Right ventricle myocardium inferior (tissue), 1 donor: ENCODE measurements at places on chromosomes 2 and 18. TPM values are rescaled to one million over a fixed set of nuclear protein-coding genes. Genes with fewer than 3 reads are reported as not detected.

KCNK3 gene
- 4.5 TPM for total RNA-seq

SLC1A4 gene
- 6.5 TPM for total RNA-seq

- DNase-seq, result no peak
These were observed 67.0 kb upstream of the LYPD6B start for GRCh38 chr2:148971547-148971946.

GRCh38 chr18:39389800-39390379, 1824.3 kb upstream of the CELF4 start:
- DNase-seq, result no peak

- no peak for DNase-seq
These were observed 14.1 kb downstream of the ZNF516 start for GRCh38 chr18:76480913-76481312.
